ENCODE measurements at places on chromosomes 5 and 9.
A peak's percentile ranks its signal among the peaks of the same experiment; 100 is the strongest.

DNA sequence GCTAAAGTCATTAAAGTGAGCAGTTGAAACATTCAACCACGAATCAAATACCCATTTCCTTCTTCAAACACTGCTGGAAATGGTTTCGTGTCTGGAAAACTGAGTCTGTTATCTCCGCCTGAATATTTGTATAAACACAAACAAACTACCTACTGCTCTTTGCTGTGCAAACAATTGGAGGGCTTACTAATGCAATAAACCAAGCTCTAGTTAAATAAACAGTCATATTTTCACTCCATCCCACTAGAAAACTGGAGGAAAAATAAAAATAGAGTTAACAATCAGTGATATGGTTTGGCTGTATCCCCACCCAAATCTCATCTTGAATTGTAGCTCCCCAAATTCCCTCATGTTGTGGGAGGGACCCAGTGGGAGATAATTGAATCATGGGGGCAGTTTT lies 397.6 kb downstream of the RASEF start:
- no peak for DNase-seq

DNA sequence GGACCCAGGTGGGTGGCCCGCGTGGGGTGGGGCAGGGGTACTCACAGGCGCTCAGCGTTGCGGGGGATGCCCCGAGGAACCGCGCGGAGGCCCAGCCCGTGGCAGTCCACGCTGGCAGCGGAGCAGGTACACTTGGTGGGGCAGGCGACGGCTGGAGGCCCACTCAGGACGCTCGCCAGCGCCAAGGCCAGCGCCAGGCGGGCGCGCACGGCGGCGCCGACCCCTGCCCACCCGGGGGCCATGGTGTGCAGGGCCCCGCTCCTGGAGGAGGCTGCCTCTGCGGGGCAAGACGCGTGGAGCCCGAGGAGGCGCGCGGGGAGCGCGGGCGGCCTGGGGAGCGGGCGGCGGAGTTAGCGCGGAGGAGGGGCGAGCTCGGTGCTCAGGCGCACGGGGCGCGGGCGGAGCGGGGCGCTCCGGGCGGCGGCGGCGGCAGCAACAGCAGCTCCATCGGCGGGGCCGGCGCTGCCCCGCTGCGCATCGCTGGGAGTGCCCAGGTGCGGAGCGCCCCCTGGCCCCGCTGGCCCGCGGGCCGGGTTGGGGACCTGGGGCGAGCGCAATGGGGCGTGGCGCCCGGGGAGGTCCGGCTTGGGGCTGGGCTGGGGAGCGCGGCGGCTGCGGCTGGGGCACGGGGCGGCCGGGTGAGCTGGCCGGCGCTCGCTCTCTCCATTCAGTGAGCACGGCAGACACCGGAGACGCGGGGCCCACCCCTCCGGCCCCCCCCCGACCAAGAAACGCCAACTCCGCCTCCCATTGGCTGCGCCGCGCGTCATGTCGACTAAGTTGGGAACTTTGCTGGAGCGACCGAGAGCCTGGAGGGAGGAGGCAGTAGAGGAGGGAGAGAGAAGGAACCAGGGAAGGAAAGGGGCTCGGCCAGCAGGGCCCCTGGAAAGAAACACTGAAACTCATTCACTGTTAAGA lies at the start of gene SLIT3:
SLIT3 (minus strand) TSS at position 672 of the 918 bp plus-strand sequence; CDS start at position 242, 430 bp downstream.
- DNase-seq: peak; percentile 54

- no peak for DNase-seq
These were observed 296.3 kb downstream of the CWC27 start for GRCh38 chr5:65065001-65065511.

GRCh38 chr5:143065185-143065965 lies 295.2 kb downstream of the ARHGAP26 start:
- DNase-seq: no peak
